ENCODE measurements at places on chromosomes 1 and 21.

DNA sequence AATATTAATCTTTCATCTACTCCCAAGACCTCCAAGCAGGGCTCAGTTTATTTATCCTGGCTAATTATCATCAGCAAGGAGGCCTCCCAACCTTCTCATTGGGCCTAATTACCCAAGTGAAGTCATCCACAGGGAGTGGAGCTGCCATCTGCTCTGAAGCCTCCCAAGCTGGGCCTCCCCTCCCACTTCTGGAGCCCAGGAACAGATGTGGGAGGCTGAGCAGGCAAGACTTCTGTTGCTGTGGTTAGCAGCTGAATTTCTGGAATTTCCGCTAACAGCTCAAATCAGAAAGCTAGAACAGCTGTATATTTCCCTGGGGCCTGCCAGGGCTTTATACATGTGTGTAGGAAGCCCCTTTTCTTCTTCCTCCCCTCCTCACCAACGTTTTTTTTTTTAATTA lies 127.5 kb downstream of the UCK2 start:
- no peak for DNase-seq

GRCh38 chr1:168379104-168379860 lies 98.6 kb downstream of the TBX19 start:
- no peak for DNase-seq

GRCh38 chr1:62396871-62397270 lies 40.0 kb upstream of the USP1 start:
- no peak for DNase-seq

GRCh38 chr1:17167041-17167785 lies 37.7 kb upstream of the PADI1 start:
- no peak for DNase-seq

DNA sequence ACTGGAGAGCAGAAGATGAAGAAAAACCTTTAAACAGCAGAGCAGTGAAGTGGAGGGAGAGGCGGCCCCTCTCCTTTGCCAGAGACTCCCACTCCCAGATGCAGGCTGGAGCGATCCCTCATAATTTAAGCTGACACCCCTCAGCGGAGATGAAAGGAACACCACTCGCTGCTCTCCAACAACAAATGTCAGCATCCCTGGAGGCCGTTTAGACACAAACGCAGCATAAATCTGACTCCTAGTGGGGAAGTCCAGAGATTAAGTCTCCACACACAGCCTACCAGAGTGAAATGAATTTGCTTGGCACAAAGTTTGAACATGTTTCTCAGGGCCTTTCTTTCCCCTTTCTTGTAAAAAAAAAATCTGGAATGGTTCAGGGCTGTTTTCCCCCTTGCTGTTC lies 137.8 kb downstream of the LMX1A start:
- DNase-seq: no peak

- no peak for DNase-seq
These were observed 2.1 kb downstream of the NIPAL3 start for GRCh38 chr1:24417681-24418080.

DNA sequence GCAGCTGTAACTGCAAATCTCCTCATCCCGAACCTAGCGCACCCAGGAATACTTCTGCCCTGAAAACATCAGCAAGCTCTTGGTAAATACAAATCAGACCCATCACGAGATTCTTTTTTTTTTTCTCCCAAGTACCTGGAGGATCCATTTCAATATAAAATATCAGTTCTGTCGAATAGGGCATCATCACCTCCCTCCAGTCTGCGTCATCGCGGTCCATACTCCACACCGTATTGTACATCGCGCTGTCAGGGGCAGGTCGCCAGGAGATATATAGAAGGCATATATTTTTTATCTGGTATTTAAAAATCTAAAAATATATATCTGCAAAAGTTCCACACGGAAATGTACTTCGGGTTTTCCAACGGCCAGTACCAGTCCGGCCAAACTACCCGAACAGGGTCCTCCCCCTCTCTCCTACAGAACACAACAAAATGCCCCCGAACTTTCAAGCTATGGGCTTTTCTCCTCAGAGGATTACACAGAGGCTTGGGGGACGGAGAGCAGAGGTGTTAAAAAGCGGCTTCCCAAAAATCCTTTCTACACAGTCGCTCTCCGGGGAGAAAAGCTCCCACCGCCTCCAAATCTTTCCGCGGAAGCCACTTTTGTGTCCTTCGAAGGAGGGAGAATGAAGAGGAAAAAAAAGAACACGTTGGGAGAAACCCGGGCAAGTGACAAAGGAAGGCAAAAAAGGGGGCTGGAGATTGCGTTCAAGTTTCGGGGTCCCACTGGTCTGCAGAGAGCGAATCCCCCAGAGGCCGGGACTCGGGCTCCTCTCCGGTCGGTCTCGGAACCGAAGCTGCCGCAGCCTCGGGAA lies 509 bp downstream of the PIK3R3 start:
- DNase-seq: no peak

DNA sequence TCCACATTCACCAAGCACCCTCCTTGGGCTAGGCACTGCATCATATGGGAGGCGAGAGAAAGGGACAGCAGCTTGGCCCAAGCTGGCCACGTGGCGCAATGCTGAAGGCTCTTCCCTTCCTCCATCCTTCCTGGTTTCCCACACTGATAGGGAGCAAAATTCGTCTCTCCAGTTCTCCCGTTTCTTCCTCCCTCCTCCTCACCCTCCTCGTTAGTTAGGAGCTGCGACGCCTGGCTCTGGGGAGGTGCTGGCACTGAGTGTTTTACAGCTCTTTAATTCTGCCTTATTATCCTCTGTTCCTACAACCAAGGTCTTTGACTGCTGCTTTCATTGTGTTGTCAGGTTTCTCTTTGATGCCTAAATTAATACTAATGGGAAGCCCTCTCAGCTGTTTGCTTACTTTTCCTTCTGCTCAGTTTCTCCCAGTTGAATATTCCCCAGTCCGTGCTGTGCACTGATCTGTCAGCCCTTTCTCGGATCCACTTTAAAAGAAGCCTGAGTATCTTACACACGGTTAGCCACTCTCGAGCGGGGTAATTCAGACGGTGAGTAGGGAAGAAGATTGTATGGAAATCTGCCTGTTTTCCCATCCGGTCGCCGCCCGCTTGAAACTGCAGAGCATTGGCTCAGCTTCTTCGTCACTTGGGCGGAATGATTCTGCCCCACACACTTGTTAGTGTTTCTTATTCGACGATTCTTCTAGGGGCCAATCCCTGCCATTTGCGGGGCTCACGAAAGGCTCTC lies 56.2 kb upstream of the SMYD2 start:
- DNase-seq: no peak

- no peak for DNase-seq
These were observed 237.7 kb downstream of the SLC45A1 start for GRCh38 chr1:8555582-8555981.

- DNase-seq: no peak
These were observed 98.5 kb upstream of the NGF start for GRCh38 chr1:115436596-115436995.

DNA sequence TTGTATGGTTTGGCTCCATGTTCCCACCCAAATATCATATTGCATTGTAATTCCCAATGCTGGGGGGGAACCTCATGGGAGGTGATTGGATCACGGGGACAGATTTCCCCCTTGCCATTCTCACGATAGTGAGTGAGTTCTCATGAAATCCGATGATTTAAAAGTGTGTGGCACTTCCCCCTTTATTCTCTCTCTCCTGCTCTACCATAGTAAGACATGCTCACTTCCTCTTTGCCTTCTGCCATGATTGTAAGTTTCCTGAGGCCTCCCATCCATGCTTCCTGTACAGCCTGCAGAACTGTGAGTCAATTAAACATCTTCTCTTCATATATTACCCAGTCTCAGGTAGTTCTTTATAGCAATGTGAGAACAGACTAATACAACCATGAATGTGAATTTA lies 211.6 kb upstream of the NR5A2 start:
- no peak for DNase-seq

- no peak for DNase-seq
These were observed 233.7 kb downstream of the SRGAP2C start for GRCh38 chr1:121418369-121419049.

DNA sequence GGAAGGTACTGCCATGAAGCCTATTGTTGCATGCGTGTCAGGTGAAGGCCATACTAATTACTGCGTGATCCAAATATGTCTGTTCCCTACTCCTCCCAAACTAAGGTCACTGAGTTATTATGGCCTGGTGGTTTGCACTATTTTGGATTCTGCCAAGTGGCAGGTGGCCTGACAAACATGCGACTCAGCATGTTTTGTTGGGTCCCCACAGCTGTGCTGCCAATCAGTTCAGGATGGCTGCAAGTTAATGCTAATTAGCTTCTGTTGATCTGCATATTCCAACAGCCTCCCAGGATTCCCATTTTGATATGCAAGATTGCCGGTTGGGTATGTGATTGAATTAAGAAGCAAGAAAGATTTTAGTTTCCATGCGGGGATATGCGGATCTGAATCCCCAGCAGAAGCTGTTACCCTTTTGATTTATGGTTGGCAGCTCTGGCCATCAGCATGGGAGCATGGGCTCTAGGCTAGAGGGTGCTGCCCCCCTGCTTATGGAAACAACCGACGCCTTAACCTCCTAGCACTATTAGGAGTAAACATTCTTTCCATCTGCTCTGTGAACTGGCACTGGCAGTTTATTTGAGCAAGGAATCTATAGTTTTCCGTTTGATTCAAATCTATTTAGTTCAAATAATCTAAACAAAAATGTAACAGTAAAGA lies 429.8 kb upstream of the C1orf87 start:
- no peak for DNase-seq

GRCh38 chr1:247243524-247244137 lies 12.2 kb upstream of the VN1R5 start:
- no peak for DNase-seq

DNA sequence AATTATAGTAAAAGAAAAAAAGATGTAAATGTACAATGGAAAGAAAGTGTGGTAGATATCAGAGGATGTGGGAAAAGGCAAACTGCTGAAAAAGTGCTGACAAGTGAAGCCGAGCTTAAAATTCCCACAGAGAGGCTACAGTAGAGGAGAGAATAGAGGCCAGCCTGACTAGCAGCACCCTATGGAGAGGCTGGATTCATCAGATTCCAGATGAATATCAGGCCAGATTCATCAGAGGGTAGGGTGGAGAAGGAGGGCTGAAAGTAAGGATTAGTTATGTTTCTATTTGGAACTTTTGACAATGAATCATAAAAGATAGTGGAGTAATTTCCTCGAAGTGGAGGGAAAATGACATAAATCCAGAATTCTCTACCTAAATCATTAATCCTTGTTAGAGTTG lies 60.4 kb upstream of the NEK7 start:
- DNase-seq: no peak

DNA sequence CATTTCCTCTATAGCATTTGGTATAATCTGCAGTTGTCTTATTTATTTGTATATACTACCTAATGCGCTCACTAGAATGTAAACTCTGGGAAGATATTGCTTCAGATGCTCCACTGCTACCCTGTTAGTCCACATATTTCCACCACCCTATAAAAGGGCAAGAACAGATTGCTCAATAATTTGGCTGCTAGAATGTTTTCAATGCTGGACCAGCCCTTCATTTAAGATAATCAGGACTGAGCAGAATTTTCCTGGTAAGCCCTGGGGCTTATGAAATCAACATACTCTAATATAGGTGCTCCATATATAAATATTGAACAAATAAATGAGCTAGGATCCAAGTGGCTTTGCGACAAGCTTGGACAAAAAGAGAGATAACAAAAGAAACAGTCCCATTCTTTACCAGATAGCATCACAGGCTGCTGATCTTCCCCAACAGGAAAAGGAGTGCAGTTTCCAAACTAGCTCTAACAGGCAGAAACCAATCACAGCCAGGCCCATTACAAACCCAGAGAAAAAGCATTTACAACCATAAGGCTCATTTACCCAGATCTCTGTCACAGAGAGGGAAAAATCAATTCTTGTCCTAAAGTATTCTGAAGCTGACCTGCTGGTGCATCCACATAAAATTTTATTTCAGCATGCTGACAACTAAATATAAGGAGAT lies 8.3 kb downstream of the BCAR3 start:
- no peak for DNase-seq

DNA sequence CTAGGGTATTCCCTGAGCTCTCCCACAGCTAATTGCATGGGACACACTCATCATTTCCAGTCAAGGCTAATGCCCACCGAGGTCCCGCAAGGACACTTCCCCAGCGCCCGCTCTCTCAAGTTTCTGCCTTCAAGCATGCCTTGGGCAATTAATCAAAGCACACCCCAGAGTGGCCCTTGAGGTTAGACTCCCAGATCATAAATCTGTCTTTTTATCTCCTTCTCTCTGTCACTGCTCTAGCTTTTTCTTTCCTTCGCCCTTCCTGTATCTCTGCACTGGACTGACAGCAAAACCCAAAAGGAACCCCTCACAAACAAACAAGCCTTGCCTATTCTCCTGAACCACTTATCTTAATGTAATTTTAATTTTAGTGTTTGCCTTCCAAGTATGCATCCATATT lies 7.9 kb upstream of the EXOSC10 start:
- DNase-seq: no peak

DNA sequence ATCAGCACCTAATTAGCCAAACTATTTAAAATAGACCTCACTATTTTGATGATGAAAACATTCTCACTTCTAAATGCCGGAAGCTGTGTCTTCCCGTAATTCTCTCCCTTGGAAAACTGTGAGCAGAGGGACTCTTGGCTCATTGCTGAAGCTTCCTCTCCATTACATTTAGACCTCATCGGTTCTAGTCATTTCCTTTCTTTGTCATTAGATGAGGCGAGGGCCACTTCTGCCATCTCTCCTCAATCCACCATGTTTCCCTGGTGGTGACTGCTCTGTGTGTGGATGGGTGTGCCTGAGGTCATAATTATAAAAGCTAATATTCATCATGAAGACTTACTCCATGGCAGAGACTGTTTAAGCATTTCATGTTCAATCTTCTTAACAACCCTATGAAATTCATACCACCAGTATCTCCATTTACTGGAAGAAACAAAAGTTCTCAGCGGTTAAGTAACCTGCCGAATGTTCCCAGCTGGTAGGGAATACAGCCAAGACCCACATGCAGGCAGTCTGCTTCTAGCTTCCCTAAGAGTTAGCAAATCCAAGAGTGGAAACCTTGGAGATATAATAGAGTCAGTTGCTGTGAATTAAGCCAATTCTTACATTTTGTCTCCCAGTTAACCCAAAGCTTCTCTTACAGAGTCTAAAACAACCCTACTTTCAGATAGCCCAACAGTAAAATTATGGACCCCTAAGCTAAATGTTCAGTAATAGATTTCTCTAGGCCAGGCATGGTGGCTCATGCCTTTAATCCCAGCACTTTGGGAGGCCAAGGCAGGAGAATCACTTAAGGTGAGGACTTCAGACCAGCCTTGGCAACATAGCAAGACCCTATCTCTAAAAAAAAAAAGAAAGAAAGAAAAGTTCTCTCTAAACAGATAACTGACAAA lies 156.2 kb downstream of the ZBTB18 start:
- DNase-seq: no peak

- no peak for DNase-seq
These were observed 44.2 kb upstream of the PLD5 start for GRCh38 chr1:242568666-242569065.

GRCh38 chr21:21740207-21740606 lies 742.0 kb downstream of the NCAM2 start:
- no peak for DNase-seq

GRCh38 chr1:97870589-97870988 lies 50.2 kb downstream of the DPYD start:
- no peak for DNase-seq

- DNase-seq: no peak
These were observed 176.9 kb downstream of the NEK7 start for GRCh38 chr1:198333744-198334143.
